SW 1271 (cell line): ENCODE measurements at places on chromosomes 3 and 15.

- DNase-seq: no peak
These were observed 5.3 kb downstream of the RPL22L1 start for GRCh38 chr3:170864525-170865208.

DNA sequence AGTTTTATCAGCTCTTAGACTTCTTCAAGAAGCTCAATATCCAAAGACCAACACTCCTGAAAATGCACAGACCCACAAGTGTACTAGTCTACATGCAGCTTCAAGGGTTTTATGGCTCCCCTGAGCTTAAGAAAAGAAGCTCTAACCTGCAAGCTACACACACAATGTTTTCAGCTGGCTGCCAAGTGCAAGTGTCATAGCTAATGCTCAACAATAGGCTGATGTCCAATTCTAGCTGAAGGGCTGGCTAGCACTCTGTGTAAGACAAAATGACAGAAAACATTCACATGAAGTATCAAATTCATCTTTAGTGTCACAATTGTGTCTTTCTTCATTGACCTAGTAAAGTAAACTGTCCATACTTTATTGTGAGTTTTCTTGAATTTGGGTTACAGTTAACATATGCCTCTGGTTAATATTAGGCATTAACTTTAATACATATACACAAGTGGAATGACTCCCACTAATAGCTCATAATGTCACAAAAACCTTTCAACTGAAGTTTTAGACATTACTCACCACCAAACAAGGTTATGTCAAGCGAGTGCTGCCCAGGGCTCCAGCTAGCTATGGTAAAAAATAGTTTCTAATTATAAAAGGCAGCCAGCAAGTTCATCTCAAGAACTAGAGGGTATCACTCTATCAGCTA, 15.1 kb downstream of the ABI3BP start:
- DNase-seq: no peak

GRCh38 chr15:70046679-70047369, 50.9 kb downstream of the TLE3 start:
- no peak for DNase-seq

DNA sequence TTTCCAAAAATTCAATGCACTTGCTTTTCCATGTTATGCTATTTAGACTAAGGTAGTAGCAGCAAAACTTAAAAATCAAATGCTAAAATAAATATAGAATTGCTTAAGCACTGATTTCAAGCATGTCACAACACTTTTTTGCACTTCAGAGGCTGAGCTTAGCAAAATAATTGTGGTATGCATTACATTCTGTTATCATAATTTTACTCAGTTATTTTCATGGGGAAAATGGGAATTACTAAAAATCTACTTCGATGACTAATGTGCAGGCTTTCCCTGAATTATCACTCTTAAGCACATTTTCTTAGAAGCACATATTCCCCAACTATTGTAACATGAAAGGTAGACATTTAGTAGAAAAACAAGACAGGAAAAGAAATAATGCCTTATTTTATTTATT, 322.4 kb upstream of the CBLB start:
- no peak for DNase-seq

DNA sequence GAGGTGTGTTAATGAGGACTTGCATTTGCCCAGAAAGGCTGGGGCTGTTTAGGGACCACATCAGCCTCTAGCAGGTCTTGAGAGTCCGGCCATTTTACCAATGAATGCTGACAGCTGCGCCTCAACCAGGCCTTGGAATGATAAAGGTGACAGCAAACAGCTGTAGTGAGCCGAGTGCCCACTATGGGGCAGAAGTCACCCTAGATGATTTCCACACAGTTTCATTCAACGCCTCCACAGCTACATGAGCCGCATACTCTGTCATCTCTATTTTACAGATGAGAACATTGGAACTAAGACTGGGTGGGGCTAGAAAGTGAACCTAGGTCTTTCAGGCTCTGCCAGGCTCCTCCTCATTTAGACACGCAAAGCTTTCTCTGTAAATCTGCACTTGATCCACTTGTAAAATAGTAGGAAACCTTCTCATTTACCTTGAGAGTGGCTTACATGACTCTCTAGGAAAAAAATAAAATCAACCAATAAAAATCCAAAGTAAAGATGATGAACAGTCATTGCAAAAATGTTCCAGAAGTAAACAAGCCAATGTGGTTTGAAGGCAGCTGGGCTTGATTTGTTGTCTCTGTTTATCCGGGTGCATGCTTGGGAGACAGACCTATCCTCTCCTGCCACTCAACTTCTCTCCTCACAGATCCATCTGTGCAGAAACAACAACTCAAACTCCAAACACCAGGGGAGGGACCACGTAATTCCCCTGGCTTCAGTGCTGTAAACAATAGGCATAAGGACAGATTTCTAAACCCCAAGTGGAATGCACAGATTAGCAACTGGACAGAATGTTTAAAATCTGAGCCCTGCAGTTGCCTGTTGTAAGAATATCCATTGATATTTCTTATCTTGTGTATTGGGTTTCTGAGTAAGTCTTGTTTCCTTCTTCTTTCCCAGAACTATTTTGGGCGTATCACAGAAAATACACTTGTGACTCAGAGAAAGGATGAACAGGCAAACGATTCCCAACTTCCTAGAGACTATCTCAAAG, 31.5 kb upstream of the LDHAL6B start:
- DNase-seq: peak; percentile 53

- DNase-seq: no peak
These were observed 103.8 kb upstream of the UBE2E1 start for GRCh38 chr3:23701716-23702597.

- DNase-seq: no peak
These were observed 57.9 kb downstream of the TPRA1 start for GRCh38 chr3:127532561-127533203.

DNA sequence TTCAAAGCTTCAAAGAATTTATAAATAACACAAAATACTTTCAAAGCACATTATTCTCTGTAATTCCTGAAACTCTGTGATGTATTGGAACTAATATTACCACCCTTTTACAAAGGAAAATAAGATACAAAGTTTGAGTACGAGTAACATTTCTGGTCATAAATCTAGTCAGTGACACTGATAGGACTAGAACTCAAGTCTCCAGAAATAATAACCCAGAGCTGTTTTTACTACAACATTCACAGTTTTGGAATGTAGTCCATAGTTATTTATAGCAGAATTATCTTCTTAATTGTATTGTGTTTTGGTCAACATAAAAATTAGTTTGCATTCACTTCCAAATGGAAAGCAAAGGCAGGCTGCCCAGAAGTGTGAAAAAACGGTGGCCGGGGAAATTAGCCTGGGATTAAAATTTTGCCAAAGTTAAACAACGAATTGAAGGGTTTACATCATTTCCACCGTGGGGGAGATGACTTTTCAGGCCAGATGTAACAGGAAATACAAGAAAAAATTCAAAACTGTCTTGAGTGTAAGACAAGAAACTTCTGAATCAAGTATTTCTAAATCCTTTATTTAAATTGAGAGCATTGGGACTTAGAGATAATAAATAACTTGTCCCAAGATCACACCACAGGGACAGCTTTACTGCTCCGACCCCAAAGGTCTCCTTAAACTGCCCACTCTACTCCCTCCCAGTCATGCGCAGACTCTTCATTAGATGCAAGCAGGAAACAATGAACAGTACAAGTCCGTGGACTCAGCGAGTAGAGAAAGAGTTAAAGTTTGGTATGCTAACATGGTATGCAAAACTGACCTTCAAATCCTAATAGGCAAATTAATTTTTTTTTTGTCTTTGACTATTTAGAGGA, 74.3 kb upstream of the VGLL4 start:
- no peak for DNase-seq

DNA sequence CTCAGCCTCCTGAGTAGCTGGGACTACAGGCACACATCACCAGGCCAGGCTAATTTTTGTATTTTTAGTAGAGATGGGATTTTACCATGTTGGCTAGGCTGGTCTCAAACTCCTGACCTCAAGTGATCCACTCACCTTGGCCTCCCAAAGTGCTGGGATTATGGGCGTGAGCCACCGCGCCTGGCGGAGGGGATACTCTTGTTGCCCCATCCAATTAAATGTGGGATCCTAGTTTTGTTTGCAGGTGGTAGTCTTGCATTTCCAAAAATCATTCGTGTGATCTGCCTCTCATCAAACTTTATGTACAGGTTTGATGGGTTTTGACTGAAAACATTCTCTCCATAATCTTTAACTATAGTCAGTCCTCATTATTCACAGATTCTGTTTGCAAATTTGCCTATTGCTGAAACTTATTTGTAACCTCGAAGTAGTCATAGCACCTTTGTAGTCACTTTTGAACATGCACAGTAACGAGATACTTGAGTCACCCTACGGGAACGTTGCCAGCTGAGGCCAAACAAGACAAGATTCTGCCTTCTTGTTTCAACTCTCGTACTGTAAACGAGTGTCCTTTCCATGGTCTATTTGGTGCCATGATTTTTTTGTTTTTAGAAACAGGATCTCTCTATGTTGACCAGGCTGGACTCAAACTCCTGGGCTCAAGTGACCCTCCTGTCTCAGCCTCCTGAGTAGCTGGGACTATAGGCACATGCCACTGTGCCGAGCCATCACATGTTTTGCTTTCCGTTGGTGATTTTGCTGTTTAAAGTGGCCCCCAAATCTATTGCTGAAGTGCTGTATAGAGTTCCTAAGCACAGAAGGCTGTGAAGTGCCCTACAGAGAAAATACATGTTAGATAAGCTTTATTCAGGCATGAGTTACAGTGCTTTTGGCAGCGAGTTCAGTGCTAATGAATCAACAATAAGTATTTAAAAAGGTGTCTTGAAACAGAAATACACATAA, 8.1 kb upstream of the MAPK6 start:
- DNase-seq: no peak

DNA sequence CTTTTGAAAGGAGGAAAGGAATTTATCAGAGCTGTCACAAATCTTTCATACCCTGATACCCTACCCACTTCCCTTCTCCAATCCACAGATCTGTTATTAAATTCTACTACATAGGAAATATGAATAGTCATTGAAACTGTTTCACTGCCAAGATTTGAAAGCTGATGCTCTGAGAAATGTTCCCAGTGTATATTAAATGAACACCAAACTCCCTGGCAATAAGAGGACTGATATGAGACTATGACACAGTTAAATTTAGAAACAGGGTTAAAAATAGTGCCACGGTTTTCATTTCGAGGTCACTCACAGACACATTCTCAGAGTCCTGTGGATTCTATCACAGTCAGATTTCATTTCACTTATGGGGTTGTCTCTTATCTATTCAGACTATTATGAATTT, 27.2 kb upstream of the GBE1 start:
- DNase-seq: no peak

DNA sequence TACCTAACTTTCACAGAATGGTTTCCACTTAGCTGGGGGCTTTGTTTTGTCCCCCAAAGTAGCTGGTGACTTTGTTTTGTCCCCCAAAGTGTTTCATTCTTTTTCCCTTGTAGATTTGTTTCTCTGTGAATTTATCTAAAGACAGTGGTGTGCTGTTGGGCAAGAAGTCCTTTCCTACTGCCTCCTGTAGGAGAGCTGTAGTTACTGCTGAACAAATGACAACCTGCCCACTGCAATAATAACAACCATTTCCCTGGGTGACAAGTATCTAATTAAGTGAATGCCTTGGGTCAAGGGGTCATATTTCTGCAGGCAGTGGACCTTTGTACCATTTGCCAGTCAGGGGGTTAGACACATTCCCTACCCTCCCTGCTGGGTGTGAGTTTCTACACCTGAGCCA, 125.4 kb upstream of the BFSP2 start:
- DNase-seq: no peak
